Bronchial epithelial cell (primary cell): ENCODE measurements at places on chromosomes 5 and 9. TPM values are rescaled to one million over a fixed set of nuclear protein-coding genes. Genes with fewer than 3 reads are reported as not detected.

SPATA31C1 gene
- not detected in 2 replicates for total RNA-seq

ARHGEF28 gene
- 37.4 and 44.7 TPM in 2 replicates for total RNA-seq

TAF1L gene
- under 0.01 TPM in 1 of 2 replicates, not detected in the other for total RNA-seq

RFESD gene
- total RNA-seq, result 1.6 and 2.2 TPM in 2 replicates

HTR1A gene
- not detected in 2 replicates for total RNA-seq

EQTN gene
- not detected in 2 replicates for total RNA-seq

OLFML2A gene
- total RNA-seq, result 4.5 and 6.3 TPM in 2 replicates

TEX48 gene
- total RNA-seq, result not detected in 2 replicates

DNAH5 gene
- under 0.01 and 0.13 TPM in 2 replicates for total RNA-seq

CTSV gene
- total RNA-seq, result 17.4 and 35.1 TPM in 2 replicates

RABGAP1 gene
- 31.9 and 69.1 TPM in 2 replicates for total RNA-seq

C9orf50 gene
- total RNA-seq, result not detected in 2 replicates

SLC6A3 gene
- not detected in 2 replicates for total RNA-seq

UGT3A2 gene
- total RNA-seq, result not detected in 2 replicates

PCDHGB3 gene
- total RNA-seq, result under 0.01 and 0.77 TPM in 2 replicates

LRRC70 gene
- total RNA-seq, result 1.0 and 1.6 TPM in 2 replicates

FBP2 gene
- total RNA-seq, result not detected in 2 replicates

GCNT4 gene
- 2.9 and 5.5 TPM in 2 replicates for total RNA-seq

ZNF658 gene
- 5.3 and 5.9 TPM in 2 replicates for total RNA-seq

GFI1B gene
- total RNA-seq, result not detected in 2 replicates

ZNF454 gene
- total RNA-seq, result 0.26 and 1.3 TPM in 2 replicates

RAB3C gene
- total RNA-seq, result not detected in 2 replicates

TCERG1 gene
- 32.6 and 36.7 TPM in 2 replicates for total RNA-seq

DRD1 gene
- not detected in 2 replicates for total RNA-seq

CCDC183 gene
- under 0.01 and 0.38 TPM in 2 replicates for total RNA-seq

SLC34A1 gene
- not detected in 2 replicates for total RNA-seq

MACIR gene
- total RNA-seq, result 10.8 and 11.6 TPM in 2 replicates

SLC45A2 gene
- total RNA-seq, result not detected in 2 replicates
